ENCODE measurements at places on chromosomes 3 and 15.

- no peak for DNase-seq
Measured at GRCh38 chr3:173635826-173636225, 238.3 kb downstream of the NLGN1 start.

- DNase-seq = no peak
Measured at GRCh38 chr3:161682715-161683114, 186.1 kb downstream of the OTOL1 start.

DNA sequence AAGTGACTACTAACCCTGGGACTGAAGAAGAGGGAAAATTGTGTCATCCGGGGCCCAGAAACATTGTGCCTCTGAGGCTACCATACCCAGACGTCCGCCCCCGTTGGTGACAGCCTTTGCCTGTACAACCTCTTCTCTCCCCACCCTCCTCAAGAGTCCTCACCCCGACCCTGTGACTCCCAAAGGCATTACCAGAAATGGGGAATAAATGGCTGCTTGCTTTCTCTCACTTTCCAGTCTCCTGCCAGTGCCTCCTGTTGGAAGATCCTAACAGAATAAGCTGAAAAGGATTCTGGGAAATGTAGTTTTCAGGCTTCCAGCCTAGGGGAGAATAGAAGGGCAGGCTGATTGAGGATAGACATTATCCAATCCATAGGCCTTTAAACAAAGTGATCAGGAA, 30.8 kb upstream of the SLC25A36 start:
- no peak for DNase-seq

- no peak for DNase-seq
Measured at GRCh38 chr15:69237718-69238117, 61.0 kb upstream of the PAQR5 start.

DNA sequence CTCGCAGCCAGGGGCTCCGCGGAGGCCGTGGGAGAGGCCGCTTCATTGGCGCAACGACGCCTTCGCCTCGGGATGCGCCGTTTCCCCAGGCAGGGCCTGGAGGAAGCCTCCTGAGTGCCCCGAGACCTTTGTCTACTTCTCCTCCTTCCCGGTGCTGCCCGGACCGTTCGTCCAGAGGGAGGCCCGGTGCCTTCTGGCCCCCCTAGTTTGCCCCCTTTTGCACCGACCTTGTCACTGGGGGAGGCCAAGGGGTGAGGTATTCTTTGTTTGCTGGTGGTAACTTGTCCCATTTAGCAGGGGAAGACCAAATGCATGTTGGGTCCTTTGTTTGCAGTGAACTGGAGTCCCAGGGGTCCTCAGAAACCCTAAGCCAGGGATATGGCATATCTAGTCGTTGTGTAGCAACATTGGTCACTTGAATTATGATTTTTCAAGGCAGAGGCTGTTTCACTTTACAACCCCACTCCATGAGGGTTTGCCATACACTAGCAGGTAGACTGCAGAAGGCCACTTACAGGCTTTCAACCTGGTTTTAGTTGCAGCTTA, 615 bp downstream of the DHX30 start:
- no peak for DNase-seq

GRCh38 chr3:196111939-196112386, 30.1 kb upstream of the TFRC start:
- DNase-seq = no peak

- no peak for DNase-seq
Measured at GRCh38 chr3:14478956-14479550, 61.1 kb downstream of the GRIP2 start.

DNA sequence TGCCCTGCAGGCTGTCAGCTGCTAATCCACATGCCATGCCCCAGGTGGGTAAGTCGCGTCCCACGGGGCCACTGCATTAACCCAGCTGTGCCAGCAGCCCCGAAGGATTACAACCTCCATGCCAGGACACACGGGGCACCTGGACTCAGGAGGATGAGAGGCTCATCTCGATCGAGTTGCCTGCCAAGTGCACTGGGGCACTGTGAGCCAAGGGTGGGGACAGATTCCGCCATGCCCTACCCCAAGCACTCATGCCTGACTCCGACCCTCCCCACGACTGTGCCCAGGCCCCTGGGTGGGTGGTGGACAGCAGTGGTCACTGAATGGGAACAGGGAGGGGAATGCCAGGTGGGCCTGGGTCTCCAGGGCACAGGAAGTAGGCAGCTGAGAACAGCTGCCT, 20.7 kb upstream of the SNRPA1 start:
- DNase-seq = no peak

GRCh38 chr15:62899090-62899493, 143.5 kb upstream of the TPM1 start:
- no peak for DNase-seq

GRCh38 chr3:35899245-35899644, 259.9 kb downstream of the ARPP21 start:
- DNase-seq = no peak

GRCh38 chr3:52315977-52316764, at the start of gene DNAH1:
DNAH1 (plus strand) TSS chr3:52316319; CDS start chr3:52322443, 6,124 bp downstream.
- no peak for DNase-seq

DNA sequence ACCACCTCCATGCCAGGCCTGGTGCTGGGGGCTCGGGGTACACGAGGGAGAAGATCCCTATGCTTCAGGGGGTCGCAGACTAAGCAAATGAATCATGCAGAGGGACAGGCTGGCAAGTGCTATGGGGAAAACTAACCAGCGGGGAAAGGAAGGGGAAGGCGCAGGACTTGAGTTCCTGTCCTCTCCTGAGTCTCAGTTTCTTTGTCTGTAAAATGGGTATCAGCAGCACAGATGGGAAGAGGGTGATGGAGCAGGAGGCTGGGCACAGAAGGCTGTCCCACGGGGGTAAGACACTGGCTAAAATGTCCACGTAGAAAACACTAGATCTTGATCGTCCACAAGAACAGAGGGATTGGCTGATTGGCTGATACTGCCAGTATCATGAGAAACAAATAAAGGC, 39.8 kb downstream of the RGMA start:
- DNase-seq = no peak

DNA sequence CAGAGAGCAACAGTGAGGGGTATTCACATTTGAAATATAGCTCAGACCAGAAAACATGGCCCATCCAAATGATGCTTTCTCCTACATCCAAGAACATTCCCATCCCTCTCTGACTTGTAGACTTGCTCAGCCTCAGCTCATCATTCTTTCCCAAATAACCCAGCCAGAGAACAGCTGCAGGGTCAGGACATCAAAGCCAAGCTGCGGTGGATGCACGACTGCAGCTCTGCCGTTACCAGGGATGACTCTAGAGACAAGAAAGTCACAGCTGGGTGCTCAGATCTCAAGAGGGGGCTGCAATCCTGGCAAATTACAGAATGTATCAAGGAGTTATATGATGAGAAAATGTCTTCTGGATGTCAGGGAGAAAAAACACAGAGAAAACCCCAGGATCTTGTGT, 944.3 kb downstream of the NTRK3 start:
- DNase-seq = no peak

DNA sequence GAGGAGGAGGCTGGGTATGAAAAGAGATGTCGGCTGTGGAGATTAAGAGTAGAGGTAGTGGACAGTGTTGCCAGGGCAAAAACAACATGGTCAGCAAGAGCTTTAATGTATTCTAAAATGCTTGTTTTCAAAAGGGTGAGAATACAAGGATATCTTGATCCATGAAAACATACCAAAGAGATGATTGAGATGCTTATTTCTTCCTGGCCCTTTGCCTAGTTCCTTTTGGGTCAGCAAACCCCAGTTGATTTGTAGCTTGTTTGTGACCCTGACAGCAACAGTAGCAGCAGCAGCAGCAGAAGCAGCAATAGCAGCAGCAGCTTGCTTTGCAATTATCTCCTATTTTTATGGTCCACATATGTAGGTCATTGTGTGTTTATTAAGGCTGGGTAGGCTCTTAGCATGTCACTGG, 337.3 kb downstream of the LPP start:
- DNase-seq = no peak

GRCh38 chr15:42696626-42697025, 40.3 kb downstream of the CDAN1 start:
- DNase-seq = no peak

GRCh38 chr3:38164643-38164951, 740 bp upstream of the OXSR1 start:
- DNase-seq = no peak

GRCh38 chr3:194300382-194300758, 50.8 kb downstream of the CPN2 start:
- no peak for DNase-seq

DNA sequence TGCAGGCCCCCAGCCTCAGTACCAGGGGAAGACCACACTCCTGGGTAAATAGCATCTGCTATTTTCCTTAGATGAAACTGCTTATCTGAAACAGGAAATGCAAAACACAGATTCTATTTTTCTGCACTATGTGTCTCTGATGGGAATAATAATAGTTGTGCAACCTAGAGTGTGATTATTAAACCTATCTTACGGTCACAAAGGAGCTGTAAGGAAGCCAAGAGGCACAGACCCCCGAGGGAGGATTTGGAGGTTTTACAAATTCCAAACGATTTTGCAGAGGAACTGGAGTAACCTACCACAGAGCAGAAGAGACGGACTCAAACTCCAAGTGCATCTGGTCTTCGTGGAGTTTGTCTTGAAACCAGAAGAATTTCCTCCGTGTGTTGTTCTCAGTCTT, 14.1 kb upstream of the APOD start:
- no peak for DNase-seq

DNA sequence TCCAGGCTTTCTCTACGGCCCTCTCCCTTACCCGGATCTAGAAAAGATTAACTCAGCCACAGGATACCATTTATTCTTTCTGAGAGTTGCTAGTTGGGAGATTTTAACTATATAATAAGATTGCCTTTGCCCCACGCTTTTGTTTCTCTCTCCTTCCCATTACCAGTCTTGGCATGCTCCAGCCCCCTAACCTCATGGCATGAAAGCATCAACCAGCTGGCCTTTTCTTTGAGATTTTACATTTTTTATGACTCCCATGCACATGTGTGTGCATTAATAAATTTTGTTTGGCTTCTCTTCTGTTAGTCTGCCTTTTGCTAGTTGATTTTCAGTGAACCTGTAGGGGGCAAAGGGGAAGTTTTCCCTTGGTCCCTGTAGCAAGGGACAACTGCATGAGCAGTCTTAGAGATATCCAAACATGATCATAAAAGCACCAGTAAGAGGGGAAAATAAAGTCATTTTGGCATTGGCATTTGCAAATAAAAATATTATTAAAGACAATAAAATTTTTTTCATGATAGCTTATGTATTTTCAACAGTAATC, 73.6 kb downstream of the OXSM start:
- no peak for DNase-seq

- no peak for DNase-seq
Measured at GRCh38 chr3:112675943-112676535, 35.1 kb upstream of the CCDC80 start.

DNA sequence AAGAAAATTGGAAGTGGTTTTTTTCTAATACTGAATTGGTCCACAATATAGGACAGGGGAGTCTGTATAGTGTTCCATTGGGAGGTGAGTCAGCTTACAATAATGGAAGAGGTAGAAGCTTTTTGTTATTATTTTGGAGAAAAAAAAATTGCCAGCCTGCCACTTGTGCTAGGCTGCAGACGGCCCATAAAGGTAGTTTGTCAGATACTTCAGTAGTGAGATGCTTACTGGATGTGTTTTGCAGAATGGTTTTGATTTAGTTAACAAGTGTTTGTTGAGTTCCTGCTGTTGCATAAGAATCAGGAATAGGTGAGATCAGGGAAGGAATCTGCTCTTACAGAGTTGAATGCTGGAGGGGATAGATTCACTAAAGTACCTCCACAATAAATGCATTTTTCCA, 1.0 kb downstream of the DTWD1 start:
- DNase-seq = no peak

GRCh38 chr3:119305286-119305685, 11.1 kb downstream of the ARHGAP31 start:
- no peak for DNase-seq

- no peak for DNase-seq
Measured at GRCh38 chr3:24004171-24004938, 59.3 kb downstream of the NR1D2 start.

DNA sequence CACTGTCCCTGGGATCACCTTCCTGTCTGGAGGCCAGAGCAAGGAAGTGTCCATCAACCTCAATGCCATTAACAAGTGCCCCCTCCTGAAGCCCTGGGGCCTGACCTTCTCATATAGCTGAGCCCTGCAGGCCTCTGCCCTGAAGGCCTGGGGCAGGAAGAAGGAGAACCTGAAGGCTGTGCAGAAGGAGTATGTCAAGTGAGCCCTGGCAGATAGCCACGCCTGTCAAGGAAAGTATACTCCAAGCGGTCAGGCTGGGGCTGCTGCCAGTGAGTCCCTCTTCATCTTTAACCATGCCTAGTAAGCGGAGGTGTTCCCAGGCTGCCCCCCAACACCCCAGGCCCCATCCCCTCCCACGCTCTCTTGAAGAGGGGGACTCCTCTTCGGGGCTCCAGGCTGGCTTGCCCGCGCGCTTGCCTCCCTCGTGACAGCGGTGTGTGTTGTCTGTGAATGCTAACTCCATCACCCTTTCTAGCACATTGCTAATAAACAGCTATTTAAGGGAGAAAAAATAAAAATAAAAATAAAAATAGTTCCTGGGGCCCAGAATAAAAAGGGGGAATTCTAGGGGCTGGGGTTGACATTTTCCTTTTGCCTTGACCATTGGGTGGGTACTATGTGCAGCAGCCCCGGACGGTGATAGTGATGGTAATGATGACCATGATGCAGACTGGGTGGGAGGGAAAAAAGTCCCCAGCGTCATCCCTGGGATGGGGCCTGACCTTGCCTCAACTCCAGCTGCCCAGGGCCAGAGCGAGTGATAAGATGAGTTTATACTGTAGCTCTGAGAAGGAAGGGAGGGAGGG, 3.3 kb upstream of the ALAS1 start:
- DNase-seq = no peak

DNA sequence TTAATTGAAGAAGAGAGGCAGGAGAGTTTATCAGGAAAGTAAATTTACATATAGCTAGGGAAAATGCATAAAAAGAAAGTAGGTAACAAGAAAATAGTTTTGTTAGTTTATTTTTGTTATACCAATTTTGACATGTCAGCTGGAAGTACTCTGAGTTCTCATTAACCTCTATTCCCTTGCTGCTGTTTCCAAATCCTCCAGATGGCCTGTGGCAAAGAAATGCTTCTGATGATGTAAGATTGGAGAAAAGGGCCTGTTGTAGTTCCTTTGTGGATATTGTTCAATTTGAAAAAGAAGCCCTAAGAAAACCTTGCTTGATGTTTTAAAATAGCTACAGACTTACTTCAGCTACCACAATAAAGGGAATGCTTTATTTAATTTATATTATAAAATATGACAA, 192.9 kb upstream of the SLITRK3 start:
- DNase-seq = no peak

DNA sequence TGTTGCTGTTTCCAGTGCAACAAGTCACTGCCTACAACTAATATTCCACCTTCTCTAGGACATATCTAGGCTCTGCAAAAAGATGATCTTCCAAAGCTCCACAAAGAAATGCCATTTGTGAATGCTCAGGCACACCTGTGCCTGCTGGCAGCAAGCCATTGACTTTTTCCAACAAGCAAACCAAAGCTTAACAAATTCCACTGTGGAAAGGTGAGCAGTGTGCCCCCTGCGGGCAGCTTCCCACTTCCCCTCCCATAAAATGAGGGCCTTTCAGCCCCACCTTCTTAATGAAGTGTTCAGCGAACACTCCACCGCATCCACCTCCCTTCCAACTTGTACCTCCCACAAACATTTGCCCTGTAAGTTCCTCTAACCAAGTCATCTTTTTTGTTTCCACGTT, 157.5 kb upstream of the SLC24A5 start:
- no peak for DNase-seq

GRCh38 chr3:16548721-16549120, 35.2 kb upstream of the RFTN1 start:
- DNase-seq = no peak
